ENCODE measurements at places on chromosomes 2 and 18.
A peak's percentile ranks its signal among the peaks of the same experiment; 100 is the strongest.

DNA sequence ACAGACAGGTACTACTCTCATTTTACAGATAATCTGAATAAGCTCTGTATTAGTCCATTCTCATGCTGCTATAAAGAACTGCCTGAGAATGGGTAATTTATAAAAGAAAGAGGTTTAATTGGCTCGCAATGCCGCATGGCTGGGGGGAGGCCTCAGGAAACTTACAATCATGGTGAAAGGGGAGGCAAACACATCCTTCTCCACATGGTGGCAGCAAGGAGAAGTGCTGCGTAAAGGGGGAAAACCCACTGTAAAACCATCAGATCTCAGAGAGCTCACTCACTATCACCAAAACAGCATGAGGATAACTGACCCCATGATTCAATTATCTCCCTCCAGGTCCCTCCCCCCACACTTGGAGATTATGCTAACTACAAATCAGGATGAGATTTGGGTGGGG is 254.4 kb downstream of the KCNE4 start:
- DNase-seq: no peak

- peak; percentile 89 for DNase-seq
These were observed 27.0 kb downstream of the DNMT3A start for GRCh38 chr2:25314514-25315315.

GRCh38 chr2:85183479-85183878 is 50.3 kb downstream of the TCF7L1 start:
- no peak for DNase-seq

- no peak for DNase-seq
These were observed 39.0 kb downstream of the VAPA start for GRCh38 chr18:9952633-9953416.

DNA sequence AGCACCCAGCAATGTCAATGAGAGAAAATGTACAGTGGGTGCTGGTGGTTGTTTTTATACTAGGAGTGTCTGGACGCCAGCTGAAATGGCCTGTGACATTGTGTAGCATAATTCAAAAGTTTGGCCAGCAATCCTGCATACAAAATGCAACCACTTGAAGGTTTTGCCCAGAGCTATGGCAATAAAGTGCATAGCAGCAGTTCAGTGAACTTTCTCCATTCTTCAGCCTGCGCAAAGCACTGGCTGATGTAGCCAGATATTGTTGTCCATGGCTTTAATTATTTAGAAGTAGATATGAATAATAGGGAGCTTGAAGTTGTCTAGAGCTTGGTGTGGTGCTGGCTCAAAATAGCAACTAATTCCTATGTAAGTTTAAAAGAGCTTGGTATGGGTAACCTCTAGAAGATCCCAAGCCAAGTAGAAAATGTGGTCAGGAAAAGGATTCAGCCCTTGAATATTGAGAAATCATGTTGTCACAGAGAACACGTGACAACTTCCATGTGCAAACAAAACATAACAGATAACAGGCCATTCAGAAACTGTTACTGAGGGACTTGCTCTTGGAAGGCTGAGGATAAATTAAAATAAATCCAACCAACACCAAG is 33.3 kb upstream of the PGAP1 start:
- DNase-seq: no peak

GRCh38 chr2:227579791-227580190 is 18.9 kb upstream of the SCYGR2 start:
- DNase-seq: no peak

- no peak for DNase-seq
These were observed 213.9 kb downstream of the TFCP2L1 start for GRCh38 chr2:121071034-121071504.

DNA sequence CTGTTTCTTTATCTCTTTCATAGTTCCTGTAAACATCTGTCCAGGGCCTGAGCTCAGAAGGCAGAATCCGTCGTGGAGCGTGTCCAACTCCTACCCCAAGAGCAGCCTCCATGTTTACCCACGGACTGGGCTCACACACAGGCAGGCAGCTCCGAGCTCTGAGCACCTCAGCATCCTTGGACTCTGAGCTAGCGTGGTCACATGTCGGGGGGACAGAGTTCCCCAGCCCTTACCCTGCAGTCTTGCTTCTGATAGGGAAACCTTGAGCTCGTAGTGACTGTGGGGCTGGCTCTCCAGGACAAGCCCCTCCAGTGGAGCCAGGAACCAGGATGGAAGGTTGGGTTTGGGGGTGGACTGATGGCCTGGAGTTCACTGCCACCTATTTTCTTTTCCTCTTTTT is 15.1 kb upstream of the ST3GAL5 start:
- DNase-seq: no peak

DNA sequence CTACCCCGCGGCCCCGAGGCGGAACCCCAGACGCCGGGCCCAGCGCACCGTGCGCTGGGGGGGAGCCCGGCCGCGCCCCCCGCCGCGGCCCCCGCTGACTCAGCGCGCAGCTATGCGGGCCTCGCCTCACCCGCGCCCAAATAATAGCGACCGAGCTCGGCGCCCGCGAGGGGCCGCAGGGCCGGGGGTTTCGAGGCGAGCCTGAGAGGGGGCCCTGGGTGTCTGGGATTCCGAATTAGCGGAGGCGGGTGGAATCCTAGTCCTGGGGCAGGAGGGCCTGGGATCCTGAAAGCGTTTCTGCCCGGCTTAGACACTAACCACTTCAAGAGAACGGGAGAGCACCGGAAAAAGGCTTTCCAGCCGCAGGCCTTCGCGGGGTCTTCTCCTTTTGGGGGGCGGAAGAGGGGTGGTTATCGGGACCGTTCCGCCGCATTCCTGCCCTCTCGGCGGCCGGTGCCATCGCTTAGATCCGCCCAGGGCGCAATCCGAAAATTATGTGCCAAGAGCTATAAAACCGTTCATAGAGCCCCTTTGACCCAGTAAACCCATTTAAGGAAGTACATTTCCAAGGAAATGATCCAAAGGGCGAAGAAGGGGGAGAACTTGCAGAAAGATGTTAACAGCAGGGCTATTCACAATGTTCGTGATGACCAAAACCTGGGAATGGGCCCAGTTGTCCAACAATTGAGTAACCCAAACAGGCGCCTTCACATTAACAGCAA is 681 bp upstream of the ROCK2 start:
- DNase-seq: peak; percentile 60

DNA sequence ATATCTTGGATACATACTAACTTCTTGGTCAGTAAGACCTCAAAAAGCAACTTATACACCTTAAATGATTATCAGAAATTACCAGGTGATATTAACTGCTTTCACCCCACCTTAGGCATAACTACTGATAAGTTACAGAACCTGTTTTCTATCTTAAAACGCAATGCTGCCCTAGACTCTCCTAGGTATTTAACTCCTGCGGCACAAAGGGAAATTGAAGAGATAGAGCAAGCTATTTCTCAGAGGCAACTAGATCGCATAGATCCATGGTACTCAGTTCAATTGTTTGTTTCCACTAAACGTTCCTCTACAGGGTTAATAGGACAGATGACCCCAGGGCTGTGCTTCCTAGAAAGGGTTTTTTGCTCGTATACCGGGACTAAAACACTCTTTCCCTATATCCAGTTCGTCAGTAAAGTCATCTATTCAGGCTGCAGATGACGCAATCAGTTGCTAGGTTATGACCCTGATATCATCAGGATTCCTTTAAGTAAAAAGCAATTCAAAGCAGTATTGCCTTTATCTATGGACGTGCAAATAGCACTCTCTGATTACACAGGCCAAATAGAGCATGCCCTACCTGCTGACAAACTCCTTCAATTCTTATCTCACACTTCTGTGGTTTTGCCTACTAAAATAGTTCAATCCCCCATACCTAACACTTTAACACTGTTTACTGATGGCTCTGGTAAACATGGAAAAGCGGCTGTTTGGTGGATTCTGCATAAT is 62.3 kb upstream of the MYO3B start:
- no peak for DNase-seq

GRCh38 chr2:24720310-24720709 is 72.9 kb downstream of the PTRHD1 start:
- no peak for DNase-seq

GRCh38 chr2:215948051-215948450 is 65.3 kb downstream of the MREG start:
- DNase-seq: no peak

GRCh38 chr2:63983986-63984605 is 35.1 kb downstream of the VPS54 start:
- no peak for DNase-seq

- no peak for DNase-seq
These were observed 182.4 kb upstream of the MC4R start for GRCh38 chr18:60554967-60555366.

DNA sequence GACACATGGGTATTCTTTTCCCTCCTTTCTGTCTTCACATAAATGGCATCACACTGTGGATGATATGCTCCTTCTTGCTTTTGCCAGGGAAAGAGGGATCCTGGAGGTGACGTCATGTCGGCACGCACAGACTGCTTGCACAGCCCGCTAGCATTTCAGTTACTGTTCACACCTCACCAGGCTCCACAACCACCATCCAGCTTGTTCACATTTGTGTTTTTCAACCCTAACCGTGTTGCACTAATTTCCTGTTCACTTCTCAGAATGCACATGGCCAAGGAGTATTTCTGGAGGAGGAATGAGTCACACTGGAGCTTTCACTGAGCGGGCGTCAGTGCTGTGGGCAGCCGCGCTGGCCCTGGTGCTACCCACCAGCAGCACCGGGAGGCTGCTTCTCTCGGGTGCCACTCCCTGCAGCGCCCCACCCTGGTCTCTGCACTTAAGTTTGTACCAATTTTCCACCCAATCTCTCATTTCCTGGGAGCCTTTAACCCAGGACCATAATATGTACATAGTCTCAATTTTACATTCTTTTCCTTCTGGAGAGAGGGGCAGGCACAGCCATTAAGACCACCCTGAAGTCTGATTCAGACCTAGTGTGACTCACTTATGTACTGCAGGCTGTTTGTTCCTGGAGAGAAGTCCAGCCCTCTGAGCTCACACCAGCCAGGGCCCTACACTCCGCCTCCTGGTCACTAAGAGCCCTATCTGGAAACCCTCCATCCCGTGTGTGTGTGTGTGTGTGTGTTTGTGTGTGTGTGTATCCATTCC is 65.1 kb downstream of the MBP start:
- no peak for DNase-seq

DNA sequence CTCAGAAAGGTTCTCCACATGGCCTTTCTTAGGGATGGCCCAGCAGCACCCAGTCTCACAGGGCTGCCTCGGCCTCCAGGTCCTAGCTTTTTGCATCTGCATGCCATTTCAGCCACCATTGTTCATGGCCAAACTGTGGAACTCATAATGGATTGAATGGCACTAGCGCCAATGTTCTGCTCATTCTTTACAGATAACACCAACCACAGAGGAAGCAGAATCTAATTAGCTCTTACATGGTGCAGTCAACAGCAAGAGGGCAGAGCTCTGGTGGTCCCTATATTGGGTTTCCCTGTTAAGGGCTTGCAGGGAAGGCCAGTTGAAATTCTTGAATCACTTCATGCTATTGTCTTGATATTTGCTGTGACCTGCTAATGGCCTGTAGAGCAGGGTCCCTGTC is 45.6 kb downstream of the ARL4C start:
- no peak for DNase-seq

GRCh38 chr2:85439025-85439472 is 20.5 kb downstream of the SH2D6 start:
- no peak for DNase-seq

DNA sequence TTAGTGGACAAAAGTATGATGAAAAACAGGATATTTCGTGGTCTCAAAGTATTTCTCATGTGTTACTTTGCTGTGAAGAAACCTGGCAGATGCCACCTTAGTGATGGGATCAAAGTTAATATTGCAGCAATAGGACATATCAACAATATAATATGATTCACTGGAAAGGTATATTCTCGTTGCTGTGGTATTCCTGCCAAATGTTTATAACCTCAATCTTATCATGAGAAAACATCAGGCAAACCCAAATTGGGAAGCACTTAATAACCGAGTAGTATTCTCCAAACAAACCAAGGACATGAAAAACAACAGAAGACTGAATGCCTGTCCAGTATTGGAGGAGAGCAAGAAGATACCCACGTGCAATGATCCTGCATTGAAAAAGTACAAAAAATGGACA is 302.6 kb upstream of the MC4R start:
- DNase-seq: no peak

DNA sequence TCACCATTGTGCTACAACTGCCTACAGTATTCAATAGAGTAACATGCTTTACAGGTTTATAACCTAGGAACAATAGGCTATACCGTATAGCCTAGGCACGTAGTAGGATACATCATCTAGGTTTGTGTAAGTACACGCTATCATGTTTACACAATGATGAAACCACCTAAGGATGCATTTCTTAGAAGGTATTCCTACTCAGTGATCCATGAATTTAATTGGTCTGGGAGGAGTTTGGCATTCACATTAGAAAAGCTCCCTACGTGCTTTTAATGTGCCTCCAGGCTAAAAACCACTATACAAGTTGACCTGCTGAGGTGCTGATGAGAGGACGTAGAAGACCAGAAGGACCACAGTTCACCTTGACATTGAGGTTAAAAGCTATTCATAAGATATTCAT is 154.5 kb upstream of the LRRTM1 start:
- DNase-seq: peak; percentile 8

- no peak for DNase-seq
These were observed 14.0 kb upstream of the COL6A3 start for GRCh38 chr2:237427769-237428506.

- no peak for DNase-seq
These were observed 63.3 kb upstream of the WDSUB1 start for GRCh38 chr2:159349674-159350299.

- no peak for DNase-seq
These were observed 385.8 kb downstream of the GALR1 start for GRCh38 chr18:77635451-77635850.

DNA sequence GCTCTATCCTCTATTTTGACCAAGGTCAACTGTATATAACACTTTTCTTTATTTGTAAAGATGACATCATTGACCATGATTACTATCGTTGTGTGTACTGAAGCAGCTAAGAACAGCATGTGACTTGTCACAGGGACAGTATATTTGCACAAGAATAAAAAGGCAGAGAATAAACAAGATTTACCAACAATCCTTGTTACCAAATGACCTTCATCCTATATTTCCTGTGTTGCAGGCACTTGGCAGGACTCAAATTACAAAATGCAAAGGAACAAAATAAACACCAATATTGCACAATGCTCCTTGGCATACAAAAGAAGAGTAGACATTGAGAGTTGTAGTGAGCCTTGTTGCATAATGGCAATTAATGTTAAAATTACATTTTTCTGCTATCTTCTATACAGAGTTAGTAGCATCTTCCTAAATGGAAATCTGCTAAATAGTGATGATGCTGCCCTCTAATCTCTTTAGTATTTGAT is 61.8 kb downstream of the RFTN2 start:
- no peak for DNase-seq

Data from left kidney (tissue), 8 donors.